ENCODE measurements at places on chromosomes 1 and 21.

GRCh38 chr1:218810306-218810705, 363.4 kb upstream of the LYPLAL1 start:
- no peak for DNase-seq

- no peak for DNase-seq
Measured at GRCh38 chr1:175252561-175252960, 60.0 kb upstream of the KIAA0040 start.

DNA sequence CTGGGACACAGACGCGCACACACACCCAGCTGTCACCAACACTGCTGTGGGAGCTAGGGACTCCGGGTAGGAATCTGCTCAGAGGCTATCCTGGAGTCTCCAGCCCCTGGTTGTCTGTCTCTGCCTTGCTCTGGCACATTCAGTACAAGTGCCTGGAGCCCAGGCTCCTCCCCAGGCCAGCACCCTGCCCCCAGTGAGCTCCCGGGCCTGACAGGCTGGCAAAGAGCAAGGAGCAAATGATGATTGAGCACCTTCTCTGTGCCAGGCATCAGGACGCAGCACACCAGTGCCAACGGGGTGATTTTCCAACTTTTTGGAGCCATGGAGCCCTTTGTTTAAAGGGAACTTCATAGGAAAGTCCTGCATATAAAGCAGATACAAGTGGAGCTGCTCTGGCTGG, 6.5 kb downstream of the CNTN2 start:
- peak; percentile 31 for DNase-seq

GRCh38 chr1:99748419-99748818, 18.0 kb downstream of the FRRS1 start:
- DNase-seq: no peak

- no peak for DNase-seq
Measured at GRCh38 chr1:95195046-95195445, 39.0 kb upstream of the RWDD3 start.

Data from anterior cingulate cortex (tissue), 58 donors.